Mesothelial cell of epicardium (in vitro differentiated cells): ENCODE measurements at places on chromosomes 2 and 18. TPM values are rescaled to one million over a fixed set of nuclear protein-coding genes. Genes with fewer than 3 reads are reported as not detected.

Gene ZNF24
- total RNA-seq: 55.3 to 61.4 TPM (median 58.0 TPM) in 3 replicates

Gene SERPINB11
- not detected in 3 replicates for total RNA-seq

Gene RGPD3
- total RNA-seq: 0.09 to 0.18 TPM (median 0.18 TPM) in 3 replicates

DNA sequence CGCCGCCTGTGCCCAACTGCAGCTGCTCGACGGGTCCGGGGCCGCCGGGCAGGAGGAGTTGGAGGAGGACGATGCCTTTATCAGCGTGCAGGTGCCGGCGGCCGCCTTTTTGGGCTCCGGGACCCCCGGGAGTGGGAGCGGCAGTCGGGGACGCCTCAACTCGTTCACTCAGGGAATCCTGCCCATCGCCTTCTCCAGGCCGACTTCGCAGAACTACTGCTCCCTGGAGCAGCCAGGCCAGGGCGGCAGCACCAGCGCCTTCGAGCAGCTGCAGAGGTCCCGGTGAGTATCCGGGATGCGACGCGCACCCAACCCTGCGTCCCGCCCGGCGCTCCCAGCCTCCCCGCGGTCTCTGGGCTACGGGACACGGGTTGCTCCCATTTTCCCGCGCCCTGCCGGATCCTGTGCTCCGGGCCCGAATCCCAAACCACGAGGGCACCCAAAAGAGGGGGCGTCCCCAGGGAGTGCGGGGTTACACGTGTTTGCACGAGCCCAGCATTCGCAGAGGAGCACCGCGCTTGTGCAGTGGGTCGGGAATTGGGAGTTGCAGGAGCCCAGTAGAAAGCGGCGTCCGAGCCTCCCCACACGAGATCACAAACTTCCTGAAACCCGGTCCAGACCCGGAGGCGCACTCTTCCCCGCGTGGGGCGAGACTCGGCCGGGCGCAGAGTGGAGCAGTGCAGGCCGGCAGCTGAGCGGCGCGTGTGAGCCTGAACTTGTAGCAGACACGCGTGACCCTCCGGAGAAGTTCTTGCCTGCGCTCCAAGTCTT is 1.2 kb downstream of the CABLES1 start:
- DNase-seq: peak; percentile 48

GRCh38 chr18:45324495-45325113 is 290.7 kb upstream of the SLC14A2 start:
- DNase-seq: no peak

- no peak for DNase-seq
These were observed 159.4 kb downstream of the LTBP1 start for GRCh38 chr2:33106115-33106514.

DNA sequence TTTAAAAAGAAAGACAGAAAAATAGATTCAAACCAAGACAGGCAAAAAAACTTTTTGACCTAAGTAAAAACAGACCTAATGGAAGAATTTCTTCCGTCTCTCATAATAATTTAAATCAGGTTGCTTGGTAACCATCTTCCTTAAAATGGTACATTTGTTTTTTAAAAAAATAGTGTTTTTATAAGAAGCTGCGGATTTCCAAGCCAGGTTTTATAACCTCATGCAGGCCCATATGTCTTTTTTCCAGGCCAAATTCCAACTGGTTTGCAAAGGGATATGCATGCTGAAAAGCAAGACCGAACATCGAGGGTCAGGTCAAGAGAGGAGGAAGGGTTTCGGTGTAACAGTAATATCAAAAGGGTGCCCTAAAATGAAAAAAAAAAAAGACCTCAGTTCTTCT is 172.9 kb downstream of the MAIP1 start:
- DNase-seq: no peak

DNA sequence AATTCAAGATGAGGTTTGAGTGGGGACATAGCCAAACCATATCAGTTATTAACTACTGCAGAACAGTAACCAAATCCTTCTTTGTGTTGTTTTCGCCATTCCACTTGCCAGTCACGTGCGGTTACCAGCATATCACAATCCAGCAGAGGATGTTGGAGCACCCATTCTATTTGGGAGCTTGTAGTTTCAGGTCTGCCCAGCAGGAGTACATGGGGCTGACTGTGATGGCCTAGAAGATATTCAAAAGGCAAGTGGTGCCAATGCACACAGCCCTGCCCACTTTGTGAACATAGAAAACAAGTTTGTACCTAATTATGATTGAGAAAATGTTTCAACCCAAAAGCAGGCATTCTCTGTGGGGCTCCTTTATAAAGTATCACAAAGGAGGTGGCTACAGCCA is 57.0 kb downstream of the ZNF519 start:
- no peak for DNase-seq

GRCh38 chr2:110667071-110667470 is 10.8 kb downstream of the BUB1 start:
- DNase-seq: no peak

- DNase-seq: no peak
These were observed 110.6 kb downstream of the MSTN start for GRCh38 chr2:189951791-189952535.

DNA sequence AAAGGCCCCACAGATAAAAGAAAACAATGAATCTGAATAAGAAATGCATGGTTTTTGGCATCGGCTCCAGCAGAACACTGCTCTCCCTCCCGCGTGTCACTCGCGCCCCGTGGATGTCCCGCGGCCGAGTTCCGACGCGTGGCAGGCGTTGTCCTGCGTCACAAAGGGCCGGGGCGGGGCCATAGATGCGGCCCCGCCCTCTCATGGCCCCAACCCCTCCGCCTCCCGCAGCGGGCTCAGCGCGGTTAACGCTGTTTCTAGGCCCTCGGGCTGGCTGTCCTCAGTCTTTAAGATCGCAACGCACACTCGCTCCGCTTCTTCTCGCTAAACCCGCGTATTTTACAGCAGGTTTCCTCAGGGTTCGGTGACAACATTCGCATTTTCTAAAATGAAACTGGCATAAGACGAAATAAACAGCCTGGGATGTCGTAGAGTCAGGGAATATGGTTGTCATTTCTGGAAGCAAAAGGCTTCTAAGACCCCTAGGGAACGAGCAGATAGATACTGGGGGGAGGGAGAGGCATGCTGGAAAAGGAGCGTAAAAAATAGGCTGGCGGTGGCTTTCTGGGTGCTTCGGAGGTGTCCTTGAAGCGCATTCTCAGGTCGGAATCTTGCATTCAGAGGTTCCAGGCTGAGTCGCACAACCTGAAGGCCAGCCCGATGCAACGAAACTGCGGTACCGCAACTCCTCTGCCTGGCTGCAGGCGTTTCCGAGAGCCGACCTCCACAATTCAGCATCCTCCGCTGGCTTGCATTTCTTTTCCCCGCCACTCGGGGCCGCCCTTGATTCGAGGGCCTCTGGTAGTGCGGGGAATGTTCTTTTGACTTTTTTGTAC is at the start of gene FKBP7:
TSS of gene FKBP7 (minus strand) at position 162 of the 836 bp plus-strand sequence. CDS start at position 61, 101 bp downstream.
- peak; percentile 81 for DNase-seq

- DNase-seq: no peak
These were observed 67.8 kb upstream of the ARL4C start for GRCh38 chr2:234564699-234565098.
